ENCODE measurements at places on chromosomes 7 and 10. TPM values are rescaled to one million over a fixed set of nuclear protein-coding genes. Genes with fewer than 3 reads are reported as not detected.
A peak's percentile ranks its signal among the peaks of the same experiment; 100 is the strongest.

GRCh38 chr7:111026806-111027205 lies 64.1 kb upstream of the LRRN3 start:
- DNase-seq, result no peak

GRCh38 chr7:30389791-30390190 lies 88.8 kb downstream of the NOD1 start:
- DNase-seq, result no peak

- no peak for DNase-seq
Measured at GRCh38 chr10:78964952-78965633, 103.7 kb upstream of the ZMIZ1 start.

- no peak for DNase-seq
Measured at GRCh38 chr7:136006208-136006607, 29.0 kb upstream of the MTPN start.

Gene MCU
- 35.2 TPM for total RNA-seq

GRCh38 chr7:98329100-98329790 lies 47.8 kb downstream of the BRI3 start:
- DNase-seq, result no peak

- no peak for DNase-seq
Measured at GRCh38 chr7:70214071-70214470, 615.8 kb downstream of the AUTS2 start.

GRCh38 chr10:111989136-111989911 lies 194.2 kb downstream of the GPAM start:
- no peak for DNase-seq

Gene STEAP4
- not detected for total RNA-seq

GRCh38 chr10:96339956-96340904 lies 18.6 kb downstream of the OPALIN start:
- peak; percentile 77 for DNase-seq

- DNase-seq, result no peak
Measured at GRCh38 chr10:124175701-124176348, 82.4 kb upstream of the CHST15 start.

- DNase-seq, result no peak
Measured at GRCh38 chr7:28872226-28872625, 85.9 kb downstream of the TRIL start.

Gene CFAP69
- 0.23 TPM for total RNA-seq

Gene ADAM12
- total RNA-seq, result 1.2 TPM

DNA sequence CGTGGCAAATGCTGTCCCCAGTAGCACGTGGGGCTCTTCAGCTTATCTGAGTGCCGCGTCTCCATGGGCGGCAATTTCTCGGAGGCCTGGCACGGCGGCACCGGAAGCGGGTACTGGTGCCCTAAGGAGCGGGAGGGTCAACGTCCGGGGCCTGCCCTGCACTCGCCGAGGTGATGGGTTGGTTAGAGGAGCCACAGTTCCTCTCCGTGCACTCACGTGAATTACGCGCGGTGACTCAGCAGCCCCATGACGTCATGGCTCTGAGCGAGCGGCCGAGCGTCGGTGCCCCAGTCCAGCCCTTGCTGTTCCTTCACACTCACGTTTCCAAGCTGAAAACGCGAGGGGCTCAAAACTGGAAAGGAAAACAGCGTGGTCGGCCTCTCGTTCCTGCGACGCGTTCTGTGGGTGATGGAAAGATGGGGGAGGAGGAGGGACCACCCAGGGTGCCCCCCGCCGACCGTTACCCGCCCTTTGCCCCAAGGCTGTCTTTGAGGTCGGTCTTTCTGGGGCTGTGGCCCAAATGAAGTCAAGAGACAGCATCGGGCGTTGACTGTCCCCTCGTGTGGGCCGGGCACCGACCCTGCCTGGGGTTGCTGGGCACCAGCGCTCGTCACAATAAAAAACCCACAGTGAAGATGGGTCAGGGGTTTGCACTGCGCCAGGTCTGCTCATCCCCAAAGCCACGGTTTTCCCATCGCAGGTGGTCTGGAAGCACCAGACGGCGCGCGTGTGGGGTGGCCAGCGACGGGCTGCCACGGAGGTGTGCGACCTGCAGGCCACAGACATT lies 70.4 kb upstream of the CFAP46 start:
- DNase-seq, result no peak

GRCh38 chr7:114303301-114303700 lies 111.3 kb upstream of the FOXP2 start:
- DNase-seq, result no peak

GRCh38 chr7:2075811-2076210 lies 156.9 kb downstream of the MAD1L1 start:
- DNase-seq, result no peak

GRCh38 chr10:16644146-16644545 lies 122.5 kb upstream of the C1QL3 start:
- no peak for DNase-seq

DNA sequence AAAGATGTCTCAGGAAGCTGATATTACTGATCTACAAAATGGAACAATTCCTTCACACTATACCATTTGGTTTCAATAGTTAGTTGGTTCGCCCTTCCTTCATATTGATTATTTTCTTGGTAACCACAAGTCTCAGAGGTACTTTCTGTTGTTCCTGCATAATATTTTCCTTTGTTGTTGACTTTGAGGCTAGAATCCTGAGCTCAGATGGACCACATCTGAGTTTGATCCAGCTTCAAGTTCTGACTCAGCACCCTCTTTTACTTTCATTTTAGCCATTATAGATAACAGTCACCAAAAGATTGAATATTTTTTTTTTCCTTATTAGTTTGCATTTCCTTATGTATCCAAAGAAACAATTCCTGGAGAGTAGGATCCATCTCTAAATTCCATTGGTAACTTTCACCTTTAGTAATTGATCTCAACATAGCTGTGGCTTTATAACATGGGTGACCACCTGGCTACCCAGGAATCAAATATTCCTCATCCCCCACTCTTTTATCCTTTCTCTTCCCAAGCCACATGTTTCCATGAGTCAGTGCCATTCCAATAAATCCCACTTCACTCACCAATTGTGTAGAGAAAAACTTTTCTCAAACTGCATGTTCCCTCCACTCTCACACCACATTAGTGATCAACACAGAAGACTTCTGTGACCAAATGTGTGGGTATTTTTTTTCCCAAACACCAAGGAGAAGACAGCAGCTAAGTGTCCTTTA lies 9.7 kb upstream of the ABCA13 start:
- no peak for DNase-seq

DNA sequence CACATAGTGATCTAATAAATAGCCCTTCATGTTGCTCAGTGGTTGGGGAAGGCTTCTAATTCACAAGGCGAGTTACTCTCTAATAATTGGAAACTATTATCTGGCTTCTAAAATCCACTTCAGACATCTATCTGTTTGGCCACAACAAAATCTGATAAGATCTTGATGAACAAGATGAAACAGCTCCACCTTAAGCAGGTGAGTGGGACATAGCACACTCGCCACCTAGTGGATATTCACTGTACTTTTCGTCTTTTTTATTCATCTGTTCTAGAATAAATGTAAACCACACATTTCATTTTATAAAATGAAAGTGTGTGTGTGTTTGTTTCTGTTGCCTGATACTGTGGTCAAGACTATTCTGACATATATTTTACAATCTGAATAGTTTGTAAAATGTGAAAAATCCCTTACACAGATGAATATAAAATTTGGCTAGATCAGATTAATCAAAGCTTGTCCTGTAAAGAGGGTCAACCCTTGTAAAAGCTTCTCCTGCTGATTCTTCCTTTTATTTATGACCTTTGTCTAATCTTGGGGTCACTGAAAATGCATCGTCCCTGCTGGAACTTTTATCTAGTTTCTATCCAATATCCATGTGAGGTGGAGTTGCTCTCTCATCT lies 26.5 kb upstream of the CNTNAP2 start:
- DNase-seq, result no peak

- no peak for DNase-seq
Measured at GRCh38 chr7:23971031-23971430, 261.0 kb downstream of the STK31 start.

Gene LRRD1
- not detected for total RNA-seq

GRCh38 chr7:38502289-38502688 lies 128.9 kb downstream of the AMPH start:
- no peak for DNase-seq
